ENCODE measurements at places on chromosomes 5 and 9.

DNA sequence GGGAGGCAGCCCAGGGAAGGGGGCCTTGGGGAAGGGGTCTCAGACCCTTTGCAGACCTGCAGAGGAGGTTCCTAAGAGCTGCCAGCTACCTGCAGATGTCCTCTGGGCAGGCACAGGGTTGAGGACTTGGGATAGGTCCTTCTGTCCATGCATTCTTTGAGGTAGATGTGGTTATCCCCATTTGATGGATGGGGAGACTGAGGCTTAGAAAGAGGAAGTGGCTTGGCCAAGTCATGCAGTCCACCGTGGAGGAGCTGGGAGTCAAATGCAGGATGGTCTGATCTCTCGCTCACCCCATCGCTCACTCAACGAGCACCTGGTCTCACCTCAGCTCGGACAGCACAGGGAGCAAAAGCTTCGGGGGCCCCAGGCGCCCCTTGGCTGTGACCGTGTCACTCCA is 20.2 kb downstream of the ADAMTSL2 start:
- DNase-seq, result no peak

DNA sequence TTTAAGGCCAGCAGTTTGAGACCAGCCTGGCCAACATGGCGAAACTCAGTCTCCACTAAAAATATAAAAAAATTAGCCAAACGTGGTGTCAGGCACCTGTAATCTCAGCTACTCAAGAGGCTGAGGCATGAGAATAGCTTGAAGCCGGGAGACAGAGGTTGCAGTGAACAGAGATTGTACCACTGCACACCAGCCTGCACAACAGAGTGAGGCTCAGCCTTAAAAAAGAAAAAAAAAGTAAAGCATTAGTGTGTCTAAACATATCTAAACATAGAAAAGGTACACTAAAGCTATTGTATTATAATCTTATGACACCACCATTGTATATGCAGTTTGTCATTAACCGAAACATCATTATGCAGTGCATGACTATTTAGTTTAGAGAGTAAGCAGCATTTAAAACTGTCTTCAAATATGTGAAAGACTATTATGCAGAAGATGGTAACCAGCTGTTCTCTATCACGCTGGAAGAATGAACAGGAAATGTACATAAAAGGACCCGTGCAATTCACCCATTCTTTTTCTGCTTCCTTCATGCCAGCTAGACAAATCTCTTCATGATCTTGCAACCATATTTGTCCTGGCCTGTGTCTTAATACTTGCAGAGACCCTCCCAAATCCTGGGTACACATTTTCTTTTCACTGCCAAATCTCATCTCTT is 58.6 kb downstream of the ITGA1 start:
- DNase-seq, result no peak

GRCh38 chr5:36300927-36301540 is 668 bp downstream of the RANBP3L start:
- DNase-seq, result no peak

- no peak for DNase-seq
These were observed 15.0 kb downstream of the NAIF1 start for GRCh38 chr9:128051932-128052709.

DNA sequence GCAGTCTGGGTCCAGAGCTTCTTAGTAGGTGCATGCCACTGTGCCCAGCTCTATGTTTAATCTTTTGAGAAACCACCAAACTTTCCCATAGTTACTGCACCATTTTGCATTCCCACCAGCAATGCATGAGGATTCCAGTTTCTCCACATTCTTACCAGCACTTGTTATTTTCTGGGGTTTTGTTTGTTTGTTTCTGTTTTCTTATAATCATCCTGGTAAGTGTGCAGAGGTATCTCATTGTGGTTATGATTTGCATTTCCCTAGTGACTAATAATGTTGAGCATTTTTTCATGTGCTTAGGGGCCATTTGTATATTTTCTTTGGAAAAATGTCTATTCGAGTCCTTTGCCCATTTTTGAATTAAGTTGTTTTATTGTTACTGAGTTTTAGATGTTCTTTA is 11.4 kb downstream of the FOXE1 start:
- no peak for DNase-seq

GRCh38 chr5:132820162-132820754 is 7.2 kb downstream of the SOWAHA start:
- DNase-seq, result peak; percentile 85

- DNase-seq, result no peak
These were observed 7.0 kb upstream of the CDC20B start for GRCh38 chr5:55180016-55180415.

DNA sequence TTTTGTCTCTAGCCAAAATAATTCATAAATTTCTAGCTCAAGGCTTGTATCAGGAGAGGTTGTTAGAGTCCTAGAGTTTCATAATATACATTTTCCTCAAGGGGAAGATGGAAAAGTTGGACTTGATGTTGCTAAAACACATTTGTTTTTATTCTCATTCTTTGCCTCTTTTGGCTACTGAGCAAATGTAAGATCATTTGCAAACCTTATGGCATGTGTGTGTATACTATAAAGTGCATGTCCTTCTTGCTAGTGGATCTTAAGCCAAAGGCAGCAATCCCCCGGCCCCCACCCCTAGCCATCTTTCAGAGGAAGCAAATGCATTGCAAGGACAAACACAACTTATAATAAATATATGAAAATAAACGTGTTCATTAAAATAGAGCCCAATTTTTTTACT is 43.0 kb downstream of the ADAMTSL1 start:
- DNase-seq, result no peak

GRCh38 chr5:163544836-163545235 is 39.4 kb downstream of the MAT2B start:
- DNase-seq, result no peak

DNA sequence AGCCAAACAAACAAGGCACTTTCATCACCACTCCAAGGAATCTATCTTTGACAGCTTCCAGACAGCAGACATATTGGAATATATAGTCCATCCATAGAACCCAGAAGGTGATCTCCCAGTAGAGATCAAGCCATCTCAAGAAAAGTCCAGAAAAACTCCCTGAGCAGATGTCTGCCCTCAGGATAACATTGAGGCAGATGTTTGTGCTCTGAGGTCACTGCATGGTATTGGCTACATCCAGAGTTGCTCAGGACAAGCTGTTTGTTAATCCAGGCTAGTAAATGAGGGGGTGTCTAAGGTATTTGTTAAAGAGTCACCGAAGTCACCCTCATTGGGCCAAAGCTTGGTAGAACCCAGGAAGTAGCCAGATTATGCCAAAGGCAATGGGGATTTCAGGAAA is 556.3 kb upstream of the KLF4 start:
- DNase-seq, result no peak

- DNase-seq, result no peak
These were observed 8.7 kb downstream of the SEC16A start for GRCh38 chr9:136474021-136474640.

GRCh38 chr9:212297-212696 is 2.4 kb upstream of the DOCK8 start:
- no peak for DNase-seq

DNA sequence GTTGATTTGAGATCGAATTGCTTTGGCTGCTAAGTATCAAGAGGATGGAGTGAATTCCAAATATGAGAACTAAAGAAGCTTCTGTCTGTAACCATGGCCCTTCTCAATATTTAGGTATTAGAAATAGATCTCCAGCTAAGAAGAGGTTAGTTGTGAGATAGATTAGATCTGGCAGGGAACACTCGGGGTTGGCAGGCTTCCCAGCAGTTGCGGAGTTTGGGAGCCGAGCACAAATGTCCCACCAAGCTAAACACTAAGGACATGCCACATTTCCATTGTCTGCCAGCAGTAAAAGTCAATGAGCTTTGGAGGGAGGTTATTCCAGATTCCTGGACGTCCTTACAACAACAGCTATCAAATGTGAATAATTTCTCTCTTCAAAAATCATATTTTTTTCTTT is 85.8 kb downstream of the TAF11L14 start:
- DNase-seq, result no peak

DNA sequence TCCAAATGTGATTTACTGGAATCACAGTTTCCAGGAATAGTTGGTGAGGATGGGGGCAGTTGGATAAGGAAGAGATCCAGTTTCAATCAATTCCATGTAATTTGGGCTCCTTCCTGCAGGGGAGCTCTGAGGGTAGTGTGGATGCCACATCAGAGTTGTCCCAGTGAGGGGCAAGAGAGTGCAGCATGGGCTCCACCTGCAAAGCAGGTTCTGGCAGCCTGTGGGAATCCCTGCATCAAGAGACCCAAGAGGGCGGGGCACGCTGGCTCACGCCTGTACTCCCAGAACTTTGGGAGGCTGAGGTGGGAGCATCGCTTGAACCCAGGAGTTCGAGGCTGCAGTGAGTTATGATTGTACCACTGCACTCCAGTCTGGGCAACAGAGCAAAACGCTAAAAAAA is 188.5 kb downstream of the CACNA1B start:
- no peak for DNase-seq

DNA sequence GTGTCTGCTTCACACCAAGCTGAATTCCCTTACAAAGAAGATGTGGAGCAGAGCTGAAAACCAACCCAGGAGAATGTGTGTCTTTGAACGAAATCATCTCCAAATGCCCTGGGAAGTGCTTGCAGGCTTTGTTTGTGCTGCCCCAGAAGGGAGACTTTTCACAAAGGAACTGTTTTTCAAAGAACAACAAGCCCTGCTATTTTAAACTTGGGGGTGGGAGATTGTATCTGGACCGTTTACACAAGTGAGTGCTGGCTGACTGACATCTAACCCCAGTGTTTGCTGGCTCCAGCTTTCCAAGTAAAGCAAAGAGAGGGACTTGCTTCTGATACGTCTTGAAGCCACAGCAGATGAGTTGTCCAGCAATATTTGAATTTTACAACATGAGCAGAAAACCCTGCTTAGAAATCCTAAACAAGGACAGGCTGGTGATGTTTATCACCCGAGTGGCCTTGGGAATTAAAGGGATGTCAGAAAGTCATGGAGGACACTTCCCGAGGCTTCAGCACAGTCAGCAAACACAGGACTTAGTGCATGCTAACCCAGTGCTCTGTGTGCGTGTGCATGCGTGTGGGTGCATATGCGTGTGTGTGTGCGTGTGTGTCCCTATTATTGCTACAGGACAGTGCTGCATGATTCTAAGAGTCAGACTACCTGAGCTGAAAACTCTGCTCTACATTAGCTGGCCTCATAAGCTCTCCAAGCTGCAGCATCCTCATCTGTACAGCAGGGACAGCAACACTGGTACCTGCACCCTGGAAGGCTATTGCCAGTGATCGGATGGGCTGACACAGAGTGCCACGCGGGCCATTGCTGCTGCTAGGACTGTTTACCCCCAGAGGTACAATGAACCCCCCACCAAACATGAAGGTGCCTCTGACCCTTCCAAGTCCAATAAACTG is 1.4 kb downstream of the ADAMTS12 start:
- no peak for DNase-seq

DNA sequence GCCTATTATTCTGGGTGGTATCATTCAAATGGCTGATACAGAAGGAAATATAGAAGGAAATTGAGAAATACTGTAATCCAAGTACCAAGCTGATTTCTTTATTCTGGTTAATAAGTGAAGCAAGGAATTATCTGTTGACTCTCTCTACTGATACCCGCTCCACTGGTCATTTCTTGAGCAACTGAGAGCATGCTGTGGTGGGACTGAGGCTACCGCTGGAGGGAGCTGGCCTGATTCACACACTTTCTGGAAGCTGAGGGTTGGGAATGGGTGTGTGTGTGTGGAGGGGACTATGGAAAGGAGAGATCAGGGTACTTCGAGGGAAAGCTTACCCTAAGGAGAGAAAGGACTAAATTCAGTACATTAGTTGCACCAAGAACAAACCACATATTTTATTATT is 104.1 kb downstream of the UGCG start:
- DNase-seq, result no peak

DNA sequence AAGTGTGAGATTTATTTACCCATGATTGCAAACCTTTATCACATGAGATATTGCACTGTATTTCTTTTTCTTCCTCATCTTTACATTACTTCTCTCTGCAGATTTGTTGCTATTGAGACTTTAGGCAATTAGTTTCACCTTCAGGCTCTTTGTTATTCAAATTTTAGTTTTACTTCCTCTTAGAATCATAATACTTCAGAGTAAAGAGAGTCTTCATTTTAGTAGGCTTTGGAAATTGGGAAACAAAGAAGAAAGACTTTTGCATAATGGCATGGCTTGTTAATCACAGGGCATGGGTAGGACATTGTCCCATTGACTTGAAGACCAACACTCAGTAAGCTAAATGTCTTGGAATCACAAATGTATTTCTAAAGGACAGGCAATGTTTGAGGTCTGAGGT is 1.2 kb upstream of the PCDHGA5 start:
- no peak for DNase-seq

DNA sequence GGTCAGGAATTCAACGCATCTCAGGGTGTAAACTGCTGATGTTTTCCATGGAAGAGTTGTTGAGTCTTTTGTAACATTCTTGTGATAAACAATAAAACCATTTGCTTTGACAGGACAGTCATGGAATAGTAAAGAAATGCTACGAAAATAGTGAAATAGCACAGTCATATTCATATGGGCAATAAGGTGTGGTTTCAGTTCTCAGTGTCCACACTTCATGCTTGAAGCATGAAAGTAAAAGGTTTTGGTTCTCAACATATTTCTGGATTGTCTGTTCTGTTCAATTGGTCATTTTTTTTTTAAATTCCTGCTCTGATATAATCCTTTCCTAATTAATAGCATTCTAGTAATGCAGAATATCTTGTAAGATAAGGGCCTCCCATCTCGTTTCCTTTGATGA is 467.6 kb upstream of the ZNF608 start:
- DNase-seq, result no peak
